ENCODE measurements at places on chromosomes 11 and 22.

DNA sequence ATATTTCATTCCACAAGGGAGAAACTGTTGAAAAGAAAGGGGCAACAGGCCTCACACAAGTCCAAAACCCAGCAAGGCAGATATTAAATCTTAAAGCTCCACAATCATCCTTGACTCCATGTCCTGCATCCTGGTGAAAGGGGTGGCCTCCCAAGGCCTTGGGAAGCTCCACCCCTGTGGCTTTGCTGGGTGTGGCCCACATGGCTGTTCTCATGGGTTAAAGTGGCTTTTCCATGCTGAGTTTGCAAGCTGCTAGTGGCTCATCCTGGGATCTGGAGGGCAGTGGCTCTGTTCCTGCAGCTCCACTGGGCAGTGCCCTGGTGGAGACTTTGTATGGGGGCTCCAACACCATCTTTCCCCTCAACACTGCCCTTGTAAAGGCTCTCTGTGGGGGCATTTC, 106.4 kb downstream of the CTNND1 start:
- DNase-seq = no peak

DNA sequence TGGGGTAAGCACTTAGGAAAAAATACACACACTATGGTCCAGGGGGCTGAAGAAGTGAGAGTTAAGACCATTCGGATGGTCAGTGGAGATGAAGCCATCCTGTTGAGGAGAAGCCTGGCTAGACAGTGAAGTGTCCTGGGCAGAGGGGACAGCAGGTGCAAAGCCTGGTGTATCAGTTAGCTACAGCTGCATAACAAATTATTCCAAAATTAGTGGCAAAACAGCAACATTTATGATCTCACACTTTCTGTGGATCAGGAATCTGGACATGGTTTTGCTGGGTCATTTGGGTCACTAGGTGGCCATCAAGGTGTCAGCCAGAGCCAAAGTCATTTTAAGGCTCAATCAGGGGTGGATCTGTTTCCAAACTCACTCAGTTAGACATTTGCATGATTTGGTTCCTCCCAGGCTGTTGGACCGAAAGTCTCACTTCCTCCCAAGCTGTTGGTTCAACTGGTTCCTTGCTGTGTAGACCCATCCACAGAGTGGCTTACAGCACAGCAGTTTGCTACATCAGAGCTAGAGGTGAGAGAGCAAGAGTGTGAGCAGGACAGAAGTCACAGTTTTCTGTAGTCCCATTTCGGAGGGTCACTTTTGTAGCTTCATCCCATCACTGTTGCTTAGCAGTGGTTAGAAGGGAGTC, 80.1 kb upstream of the ALX4 start:
- no peak for DNase-seq

DNA sequence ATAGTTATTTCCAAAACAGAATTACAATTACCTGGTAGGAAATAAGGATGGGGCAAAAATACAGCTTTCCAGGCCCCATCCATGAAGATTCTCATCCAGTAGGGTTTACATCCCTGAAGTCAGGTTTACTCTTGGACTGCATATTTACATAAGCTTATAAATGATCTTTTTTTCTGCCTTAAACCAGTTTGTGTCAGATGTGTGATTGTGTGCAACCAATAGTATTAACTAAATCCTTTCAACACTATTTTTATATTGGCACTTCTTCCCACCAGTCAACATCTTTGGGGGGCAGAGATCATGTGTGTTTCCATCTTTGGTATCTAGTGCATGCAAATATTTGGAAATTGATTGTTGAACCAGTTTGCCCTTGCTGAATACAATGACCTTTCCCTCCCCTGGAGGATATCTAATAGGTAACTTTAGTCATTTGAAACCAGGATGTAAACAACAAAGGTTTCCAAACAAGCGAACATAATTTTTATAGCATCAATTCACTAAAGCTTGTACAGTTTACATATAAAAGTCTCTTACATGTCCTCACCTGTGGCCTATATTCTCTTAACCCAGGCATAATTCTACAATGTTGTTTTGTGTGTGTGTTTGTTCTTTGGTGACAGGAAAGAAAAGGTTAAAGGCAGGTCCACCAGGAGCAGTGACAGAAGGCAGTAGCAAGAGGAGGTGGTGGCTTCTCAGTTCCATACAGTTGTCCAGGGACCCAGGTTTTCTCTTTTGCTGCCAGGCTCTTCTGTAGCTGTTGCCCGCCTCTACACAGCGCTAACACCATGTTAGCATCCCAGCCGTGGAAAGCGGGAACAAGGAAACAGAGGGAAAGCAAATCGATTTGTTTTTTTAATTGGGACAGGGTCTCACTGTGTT, 1.7 kb upstream of the ME3 start:
- DNase-seq = no peak

DNA sequence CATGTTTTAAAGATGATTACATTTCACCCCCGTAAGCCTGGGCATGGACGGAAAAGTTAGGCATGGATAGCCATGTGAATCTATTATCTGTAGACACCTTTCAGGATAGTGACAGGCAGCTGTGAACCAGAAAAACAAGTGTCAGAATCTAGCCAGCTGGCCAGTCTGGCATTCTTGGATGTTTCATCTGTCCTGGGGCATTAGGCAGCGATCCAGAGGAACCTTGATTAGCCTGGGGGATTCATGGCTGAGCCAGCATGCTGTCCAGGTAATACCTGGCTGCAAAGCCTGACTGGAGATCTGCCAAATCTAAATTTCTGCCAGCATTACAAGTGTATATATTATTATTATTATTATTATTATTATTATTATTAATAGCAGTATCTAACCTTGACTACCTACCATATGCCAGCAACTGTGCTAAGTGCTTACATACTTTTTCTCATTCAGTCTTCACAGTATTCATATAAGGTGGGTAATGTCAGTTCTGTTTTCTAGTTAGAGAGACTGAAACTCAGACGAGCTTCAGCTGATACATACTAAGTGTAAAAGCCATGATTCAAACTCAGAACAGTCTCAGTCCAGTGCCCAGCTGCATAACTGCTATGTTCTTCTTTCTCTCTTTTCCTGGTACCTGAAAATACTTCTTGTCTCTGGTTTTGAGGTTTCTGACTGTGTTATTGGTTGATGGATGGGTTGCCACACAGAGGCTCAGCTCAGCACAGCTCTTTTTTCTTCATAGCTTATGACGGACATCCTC, 12.8 kb downstream of the BMAL1 start:
- DNase-seq = no peak

DNA sequence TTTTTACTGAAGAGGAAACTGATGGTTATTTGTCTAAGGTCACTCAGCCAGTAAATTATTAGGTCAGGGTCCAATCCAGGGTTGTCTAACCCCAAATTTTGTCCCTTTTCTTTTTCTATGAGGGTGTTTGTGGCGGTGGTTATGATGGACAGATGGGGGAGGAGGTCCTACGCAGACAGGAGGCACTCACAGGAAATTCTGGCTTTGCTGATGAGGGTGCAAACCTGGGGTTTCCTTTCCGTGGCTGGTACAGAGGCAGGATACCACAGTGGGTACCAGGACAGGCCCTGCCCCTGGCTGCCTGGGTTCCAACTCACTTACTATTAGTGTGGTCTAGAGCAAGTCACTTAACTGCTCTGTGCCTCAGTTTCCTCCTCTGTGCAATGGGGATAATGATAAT, 91.0 kb downstream of the RRM1 start:
- DNase-seq = no peak

- DNase-seq = no peak
These were observed 17.5 kb upstream of the OPCML start for GRCh38 chr11:133549826-133550225.

- DNase-seq = no peak
These were observed 15.7 kb downstream of the MYO18B start for GRCh38 chr22:25757686-25758085.

GRCh38 chr22:43854786-43855271, 7.5 kb downstream of the SULT4A1 start:
- DNase-seq = no peak

GRCh38 chr22:23242473-23243001, 62.2 kb downstream of the BCR start:
- no peak for DNase-seq

DNA sequence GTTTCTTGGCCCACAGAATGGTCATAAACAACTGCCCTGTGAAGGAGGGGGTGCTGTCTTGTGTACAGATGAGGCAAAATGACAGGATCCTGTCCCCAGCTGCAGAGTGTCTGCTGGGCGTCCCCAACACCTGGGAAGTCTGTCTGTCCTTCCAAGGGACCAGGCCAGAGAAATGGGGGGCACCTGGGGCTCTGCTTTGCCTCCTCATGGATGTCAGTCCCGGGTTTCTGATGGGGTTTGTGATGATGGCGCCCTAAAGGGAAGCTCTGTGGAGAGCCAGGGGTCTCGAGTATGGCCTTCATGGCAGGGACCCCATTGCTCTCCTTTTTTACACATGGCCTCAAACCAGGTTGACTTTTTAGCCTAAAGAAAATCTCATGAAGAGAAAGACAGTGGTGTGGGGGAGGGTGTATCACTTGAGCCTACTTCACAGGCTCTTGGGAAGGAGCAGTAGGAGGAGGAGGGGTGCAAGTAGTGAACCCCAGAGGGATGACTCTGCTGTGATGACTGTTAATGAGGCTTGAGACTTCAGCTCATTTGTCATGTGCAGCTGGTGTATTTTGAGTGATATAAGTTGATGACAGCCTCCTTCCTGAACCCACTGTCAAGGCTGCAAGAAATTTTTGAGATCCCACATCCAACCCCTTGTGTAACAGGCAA, 40.6 kb upstream of the TUB start:
- no peak for DNase-seq

DNA sequence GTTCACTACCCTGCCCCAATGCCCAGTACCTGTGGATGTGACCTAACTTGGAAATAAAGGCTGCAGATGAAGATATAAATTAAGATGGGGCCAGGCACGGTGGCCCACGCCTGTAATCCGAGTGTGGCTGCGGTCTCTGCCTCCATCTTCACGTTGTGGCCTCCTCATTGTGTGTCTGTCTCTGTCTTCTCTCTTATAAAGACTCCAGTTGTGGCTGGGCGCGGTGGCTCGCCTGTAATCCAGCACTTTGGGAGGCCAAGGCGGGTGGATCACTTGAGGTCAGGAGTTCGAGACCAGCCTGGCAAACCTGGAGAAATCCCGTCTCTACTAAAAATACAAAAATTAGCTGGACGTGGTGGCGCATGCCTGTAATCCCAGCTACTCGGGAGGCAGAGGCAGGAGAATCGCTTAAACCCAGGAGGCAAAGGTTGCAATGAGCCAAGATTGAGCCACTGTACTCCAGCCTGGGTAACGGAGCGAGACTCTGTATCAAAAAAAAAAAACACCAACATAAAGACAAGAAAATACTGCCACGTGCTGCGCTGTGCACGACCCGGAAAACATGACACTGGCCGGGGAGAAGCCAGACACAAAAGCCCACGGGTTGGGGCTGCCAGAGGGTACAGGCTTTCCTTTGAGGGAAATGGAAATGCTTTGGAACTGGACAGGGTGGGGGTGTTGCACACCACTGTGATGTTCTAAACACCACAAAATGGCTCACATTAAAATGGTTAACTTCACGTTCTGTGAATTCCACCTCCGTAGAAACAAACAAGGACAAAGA, 18.7 kb downstream of the CELSR1 start:
- no peak for DNase-seq

GRCh38 chr22:38414009-38414395, 41.0 kb downstream of the KCNJ4 start:
- peak; percentile 14 for DNase-seq

GRCh38 chr11:83054904-83055380, 16.8 kb downstream of the RAB30 start:
- no peak for DNase-seq

DNA sequence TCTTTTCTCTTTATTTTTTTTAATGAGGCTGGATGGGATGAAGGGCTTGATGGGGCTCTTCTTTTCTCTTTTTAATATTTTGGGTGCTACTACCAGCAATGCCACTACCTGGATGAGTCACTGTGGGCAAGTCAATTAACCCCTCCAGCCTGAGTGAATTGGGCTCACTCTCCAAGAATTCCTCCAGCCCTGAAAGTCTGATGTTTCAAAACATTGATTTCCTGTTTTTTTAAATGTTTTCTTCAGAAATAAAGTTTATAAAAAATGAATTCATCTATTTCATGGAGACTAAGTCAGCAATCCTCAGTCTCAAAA, 812 bp upstream of the OR5A2 start:
- DNase-seq = no peak

DNA sequence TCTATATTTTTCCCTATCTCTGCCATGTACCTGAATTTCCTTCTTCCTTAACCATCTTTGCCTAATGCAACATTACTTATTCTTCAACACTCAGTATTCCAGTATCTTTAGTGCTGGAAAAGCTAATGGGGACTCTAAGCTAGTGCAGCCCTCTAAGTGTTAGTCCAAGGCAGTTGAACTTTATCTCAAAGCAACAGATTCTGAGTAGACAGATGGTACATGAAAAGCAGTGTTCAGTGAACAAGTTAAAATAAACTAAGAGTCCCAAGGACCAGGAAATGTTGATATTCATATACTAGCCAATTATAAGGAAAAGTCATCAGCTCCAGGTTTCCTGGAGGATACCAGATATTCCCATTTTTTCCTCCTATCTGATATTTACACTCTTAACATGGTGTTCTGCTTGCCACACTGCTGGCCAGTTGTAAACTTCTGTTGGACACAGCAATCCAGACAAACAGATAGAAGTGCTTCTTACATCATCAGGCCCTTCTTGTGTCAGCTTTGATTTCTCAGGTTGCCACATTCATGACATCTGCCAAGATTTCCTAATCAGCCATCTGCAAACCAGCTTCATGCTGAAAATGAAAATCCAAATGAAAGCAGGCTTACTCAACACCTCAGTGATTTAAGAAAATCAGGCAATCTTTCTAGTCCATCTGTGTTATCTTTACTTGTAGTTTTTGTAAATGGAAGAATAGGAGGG, 255.9 kb upstream of the POU2AF2 start:
- no peak for DNase-seq

DNA sequence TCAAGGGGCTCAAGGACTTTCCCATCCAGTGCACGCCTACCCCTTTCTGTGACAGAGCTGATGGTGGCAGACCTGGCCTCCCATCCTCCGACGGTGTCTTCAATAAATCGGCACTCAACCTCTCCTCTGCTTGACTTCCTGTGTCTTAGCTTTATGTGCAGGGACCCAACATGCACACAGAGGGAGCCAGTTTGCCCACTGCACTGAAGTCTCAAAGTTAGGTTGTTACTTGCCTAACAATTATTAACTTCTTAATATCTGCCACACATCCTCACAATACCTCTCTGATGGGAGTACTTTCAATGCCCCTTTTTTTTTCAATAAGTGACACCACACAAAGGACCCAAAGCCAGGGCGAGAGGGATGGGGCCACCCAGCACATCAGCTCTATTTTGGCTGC, 3.6 kb downstream of the IZUMO1R start:
- no peak for DNase-seq

GRCh38 chr11:78539506-78539905, 35.2 kb downstream of the NARS2 start:
- DNase-seq = no peak

- DNase-seq = no peak
These were observed 11.4 kb upstream of the MICAL3 start for GRCh38 chr22:18035751-18036150.

GRCh38 chr11:113533425-113533698, 58.2 kb upstream of the DRD2 start:
- DNase-seq = no peak

Data from GM12892 (cell line).